Hematopoietic multipotent progenitor cell treated with erythropoietin and hydrocortisone succinate and interleukin-3 and kit ligand, for 6 days (in vitro differentiated cells): ENCODE measurements at places on chromosomes 6 and 20.

DNA sequence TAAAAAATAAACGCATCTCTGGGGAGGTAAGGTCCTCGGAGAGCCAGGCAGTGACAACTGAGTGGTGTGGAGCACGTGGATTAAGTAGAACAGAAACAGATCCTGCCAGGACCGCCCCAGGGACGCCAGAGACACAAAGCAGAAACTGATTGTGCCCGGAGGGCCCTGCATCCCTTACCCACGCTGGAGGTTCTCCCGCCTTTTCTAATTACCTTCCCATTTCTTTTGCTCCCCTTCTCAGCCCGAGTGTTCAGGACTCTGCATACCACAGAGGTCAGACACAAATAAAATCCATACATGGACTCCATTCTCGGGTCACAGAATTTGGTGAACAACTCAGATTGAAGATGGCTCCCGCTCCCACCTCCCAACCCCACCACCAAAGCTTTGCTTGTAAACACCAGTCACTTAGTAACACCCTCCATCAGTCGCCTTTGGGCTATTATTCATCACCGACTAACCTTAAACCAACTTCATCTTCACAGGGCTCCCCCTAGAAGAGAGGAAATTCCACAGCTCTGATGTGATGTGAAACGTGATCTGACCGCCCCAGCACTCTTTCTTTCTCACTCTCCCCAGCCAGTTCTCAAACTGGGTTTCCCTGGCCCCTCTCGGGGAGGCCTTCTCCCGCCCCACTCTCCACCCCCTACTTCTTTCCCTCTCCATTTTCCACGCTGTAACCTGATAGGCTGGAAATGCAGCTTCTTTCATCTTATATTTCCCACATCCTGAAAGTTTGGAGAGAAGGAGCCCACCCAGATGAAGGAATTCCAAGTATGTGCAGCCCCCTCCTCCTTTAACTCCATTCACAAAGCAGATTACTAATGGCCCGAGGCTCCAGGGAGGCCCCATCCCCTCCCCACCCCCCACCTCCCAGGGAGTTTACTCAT, 32.5 kb upstream of the PIM1 start:
- no peak for DNase-seq

DNA sequence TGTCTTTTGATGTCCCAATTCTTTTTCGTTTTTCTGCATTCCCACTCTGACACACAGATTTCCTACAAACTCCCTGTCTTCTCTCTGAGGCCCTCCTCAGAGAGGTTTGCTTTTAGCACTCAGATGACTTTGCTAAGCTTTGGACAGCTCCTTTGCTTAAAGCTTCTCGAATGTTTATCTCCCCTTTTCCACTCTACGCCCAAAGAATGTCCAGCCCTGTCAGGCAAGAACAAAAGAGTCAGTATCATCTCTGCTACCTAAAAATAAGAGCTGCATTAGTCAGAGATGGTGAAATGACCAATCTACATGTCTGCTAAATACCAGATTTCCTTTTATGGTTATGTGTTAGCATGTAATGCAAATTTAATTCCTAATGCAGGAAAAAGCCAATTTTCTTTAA, 56.8 kb downstream of the PREP start:
- no peak for DNase-seq

GRCh38 chr20:56582542-56582941, 46.6 kb upstream of the TFAP2C start:
- no peak for DNase-seq

DNA sequence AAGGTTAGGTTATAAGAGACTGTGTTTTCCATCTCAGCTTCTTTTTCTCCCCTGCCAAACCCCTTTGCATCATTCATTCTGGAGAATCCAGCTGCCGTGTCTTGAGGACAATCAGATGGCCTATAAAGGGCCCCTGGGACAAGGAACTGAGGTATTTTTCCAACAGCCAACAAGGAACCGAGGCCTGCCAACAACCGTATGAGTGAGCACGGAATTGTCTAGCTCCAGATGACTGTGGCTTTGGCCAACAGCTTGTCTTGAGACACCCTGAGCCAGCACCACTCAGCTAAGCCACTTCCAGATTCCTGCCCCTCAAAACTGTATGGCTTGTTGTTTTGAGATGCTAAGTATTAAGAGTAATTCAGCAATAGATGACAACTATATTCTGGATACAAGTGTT, 433.7 kb upstream of the HSF2 start:
- no peak for DNase-seq

DNA sequence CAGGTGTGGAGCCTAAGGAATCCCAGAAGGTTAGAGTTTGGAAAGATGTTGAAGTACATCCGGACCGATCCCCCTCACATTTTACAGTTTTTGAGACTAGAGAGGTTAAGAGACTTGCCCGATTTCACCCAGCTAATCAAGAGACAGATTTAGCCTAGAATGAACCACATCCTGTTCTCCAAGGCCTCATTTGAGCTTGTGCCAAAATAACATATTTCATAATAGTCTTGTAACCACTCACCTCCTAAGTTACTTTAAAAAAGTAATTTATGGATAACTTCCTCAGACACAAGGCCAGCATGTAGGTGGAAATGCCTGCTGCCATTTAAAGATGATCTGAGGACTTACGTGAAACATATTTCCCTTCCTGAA, 39.8 kb upstream of the ARHGAP18 start:
- peak; percentile 82 for DNase-seq

GRCh38 chr6:76888351-76888750, 574.9 kb downstream of the HTR1B start:
- no peak for DNase-seq

- peak; percentile 33 for DNase-seq
These were observed 37.5 kb downstream of the AIG1 start for GRCh38 chr6:143098054-143098671.

DNA sequence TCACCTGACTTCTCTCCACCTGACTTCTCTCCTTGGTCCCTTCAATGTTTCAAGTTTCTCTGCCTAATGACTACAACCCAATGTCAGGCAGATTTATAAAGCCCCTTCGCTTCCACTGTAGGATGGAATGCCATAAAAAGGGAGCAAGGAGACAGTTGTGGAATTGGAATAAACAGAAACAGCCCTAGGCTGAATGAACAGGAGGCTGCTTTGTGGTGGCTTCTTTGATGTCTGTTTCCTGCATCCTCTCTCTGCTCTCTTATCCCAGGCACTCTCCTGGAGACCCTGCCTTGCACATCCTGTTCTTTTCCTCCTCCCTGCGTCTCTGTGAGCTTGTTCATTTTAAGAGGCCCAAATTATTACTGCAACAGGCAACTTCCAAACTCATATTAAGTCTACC, 16.9 kb downstream of the MUCL3 start:
- no peak for DNase-seq

DNA sequence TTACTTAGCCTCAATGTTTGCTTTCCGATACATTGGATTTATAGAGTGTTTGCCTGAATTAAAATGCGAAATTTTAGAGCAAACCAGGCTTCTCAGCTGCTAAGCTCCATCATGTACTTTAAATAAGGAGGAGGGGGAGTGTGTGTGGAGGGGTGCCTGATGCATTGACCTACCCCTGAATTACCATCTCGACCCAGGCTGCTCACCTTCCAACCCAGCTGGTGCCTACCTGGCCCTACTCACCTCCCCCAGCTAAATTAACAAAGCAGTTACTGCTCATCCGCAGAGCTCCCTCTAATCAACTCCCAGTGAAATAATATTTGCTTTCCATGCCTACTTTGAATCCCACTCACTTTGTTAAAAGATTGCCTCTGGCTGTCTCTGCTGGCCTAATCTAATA, 544.5 kb downstream of the MAFB start:
- no peak for DNase-seq

GRCh38 chr6:4466769-4467480, 309.3 kb upstream of the CDYL start:
- DNase-seq, result peak; percentile 13

GRCh38 chr20:50387218-50387995, 122.8 kb upstream of the PTPN1 start:
- DNase-seq, result no peak
